ENCODE measurements at places on chromosomes 2 and 18.

GRCh38 chr2:29485631-29486030, 370.4 kb downstream of the CLIP4 start:
- DNase-seq: no peak

- no peak for DNase-seq
Observed at GRCh38 chr2:187547353-187547979, 6.8 kb downstream of the TFPI start.

DNA sequence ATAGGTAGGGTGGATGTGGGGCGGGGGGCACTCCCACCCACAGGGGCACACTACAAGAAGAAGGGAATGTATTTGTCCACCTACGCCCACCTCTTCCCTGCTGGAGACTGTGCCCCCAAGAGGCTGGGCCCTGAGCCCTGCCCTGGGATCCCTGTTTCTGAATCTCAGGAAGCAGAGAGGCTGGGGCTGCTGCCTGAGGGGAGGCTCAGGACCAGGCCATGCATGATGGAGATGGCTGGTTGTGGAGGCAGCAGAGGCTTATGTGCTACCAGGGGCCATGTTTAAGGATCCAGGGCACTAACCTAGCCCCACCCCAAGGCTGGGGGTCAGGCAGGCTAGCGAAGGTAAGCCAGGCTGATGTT, 81.1 kb upstream of the OTOF start:
- DNase-seq: no peak

- DNase-seq: no peak
Observed at GRCh38 chr18:56188529-56189275, 449.7 kb downstream of the TXNL1 start.

DNA sequence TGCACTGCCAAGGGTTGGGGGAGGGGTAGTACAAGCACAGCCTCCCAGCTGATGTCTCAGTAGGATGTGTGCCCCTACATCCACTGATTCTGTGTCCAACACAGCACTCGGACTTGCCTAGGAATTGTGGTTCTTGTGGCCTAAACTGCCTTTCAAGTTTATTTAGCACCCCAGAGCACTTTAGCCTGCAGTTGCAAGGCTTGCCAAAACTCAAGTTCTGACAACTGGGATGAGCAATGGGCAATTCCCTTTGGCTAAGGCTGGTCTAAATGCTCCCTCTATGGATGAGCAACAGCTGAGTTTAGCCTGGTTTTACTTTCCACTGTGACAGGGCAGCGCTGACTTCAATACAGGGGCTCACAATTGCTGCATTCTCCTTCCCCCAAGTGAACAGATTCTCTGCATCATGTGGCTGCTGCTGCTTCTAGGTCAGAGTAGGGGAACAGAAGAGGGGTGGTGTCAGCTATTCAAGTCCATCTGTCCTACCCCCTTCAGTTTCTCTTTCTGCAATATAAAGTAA, 471.5 kb downstream of the PIK3C3 start:
- DNase-seq: no peak

GRCh38 chr2:216555274-216555673, 56.6 kb downstream of the RPL37A start:
- no peak for DNase-seq

GRCh38 chr2:161386228-161386824, 29.8 kb upstream of the TBR1 start:
- DNase-seq: no peak

- DNase-seq: no peak
Observed at GRCh38 chr18:53191634-53192033, 851.6 kb downstream of the DCC start.

DNA sequence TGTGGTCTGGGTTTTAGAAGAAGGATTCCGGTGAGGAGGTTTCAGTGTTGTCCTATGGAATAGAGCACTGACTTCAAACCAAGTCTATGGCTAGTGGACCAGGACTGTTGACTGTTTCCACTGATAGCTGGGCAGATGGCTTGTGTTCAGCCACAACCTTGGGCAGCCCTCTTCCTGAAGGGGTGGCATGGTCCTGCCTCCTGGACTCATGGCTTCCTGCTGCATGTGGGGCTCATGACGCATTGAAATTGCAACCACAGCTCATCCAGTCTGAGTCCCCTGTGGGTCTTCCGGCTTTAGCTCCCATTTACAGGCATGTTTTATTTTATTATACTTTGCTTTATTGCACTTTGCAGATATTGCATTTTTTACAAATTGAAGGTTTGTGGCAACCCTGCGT, 105.0 kb downstream of the B3GNT2 start:
- no peak for DNase-seq

DNA sequence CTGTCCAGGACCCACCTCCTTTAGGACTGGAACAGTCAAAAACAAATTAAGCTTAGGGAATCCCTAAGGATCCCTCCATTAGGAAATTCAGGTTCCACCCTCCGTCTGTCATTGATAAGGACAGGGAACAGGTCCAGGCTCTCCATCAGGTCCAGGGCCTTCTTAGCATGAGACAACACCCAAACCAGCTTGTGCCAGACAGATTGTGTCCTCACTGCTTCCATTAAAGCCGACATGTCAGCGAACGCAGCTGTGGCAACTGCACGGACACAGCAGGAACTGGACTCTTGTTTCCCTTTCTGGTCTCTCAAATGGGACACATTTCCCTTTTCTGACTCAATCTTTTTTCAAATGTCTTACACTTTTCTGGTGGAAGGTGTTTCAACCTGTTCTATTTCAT, 81.4 kb downstream of the BCL11A start:
- no peak for DNase-seq

DNA sequence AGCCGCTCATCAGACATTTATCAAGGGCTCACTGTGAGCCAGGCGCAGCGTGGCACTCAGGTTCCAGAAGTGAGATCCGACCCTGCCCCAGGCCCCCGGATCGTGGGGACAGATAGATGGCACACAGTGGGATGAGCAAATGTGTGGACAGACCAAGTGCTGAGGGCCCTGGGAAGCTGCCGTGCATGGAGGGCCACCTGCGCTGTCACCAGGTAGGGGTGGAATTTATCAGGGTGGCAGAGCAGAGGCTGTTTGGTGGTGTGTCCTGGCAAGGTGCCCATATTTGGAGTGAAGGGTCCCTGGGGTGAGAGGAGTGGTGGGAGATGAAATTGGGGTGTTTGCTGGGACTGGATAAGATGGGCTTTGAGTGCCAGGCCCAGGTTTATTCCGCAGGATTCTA, 92.8 kb upstream of the HS6ST1 start:
- DNase-seq: no peak

GRCh38 chr2:88006912-88007439, 9.4 kb downstream of the RNU2-63P start:
- no peak for DNase-seq

DNA sequence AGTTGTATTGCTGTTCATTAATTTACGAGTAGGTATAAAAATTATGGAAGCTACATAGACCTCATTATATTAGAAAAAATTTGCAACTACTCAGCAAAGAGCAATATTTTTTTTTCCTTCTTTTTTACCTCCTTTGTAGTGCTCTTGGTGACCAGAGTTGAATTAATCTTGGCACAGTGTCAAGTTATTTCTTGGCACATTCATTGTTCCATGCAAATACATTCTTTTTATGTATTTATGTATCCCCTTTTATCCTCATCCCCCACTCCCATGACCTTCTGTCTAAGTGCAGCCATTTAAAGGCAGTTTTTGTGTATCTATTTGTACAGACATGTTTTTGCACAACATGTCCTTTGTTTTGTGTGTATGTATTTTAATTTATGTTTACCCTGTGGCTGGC, 224.5 kb downstream of the CCDC102B start:
- no peak for DNase-seq

DNA sequence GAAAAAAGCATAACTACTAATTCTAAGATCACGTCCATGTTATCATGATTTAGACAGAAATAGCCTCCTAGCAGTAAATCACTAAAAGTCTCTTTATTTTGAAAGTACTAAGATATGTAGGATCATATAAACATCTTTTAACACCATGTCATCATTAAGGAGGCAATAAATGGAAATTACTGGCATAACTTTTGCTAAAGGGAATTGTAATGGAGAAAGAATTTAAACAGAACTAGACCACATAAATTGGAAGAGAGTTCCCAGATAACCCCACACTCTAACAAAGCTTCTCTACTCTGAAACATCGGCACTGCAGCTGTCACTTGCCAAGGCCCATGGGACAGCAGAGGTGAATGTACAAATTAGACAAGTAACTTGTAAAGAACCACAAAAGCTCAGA, 29.5 kb downstream of the STK39 start:
- DNase-seq: no peak

DNA sequence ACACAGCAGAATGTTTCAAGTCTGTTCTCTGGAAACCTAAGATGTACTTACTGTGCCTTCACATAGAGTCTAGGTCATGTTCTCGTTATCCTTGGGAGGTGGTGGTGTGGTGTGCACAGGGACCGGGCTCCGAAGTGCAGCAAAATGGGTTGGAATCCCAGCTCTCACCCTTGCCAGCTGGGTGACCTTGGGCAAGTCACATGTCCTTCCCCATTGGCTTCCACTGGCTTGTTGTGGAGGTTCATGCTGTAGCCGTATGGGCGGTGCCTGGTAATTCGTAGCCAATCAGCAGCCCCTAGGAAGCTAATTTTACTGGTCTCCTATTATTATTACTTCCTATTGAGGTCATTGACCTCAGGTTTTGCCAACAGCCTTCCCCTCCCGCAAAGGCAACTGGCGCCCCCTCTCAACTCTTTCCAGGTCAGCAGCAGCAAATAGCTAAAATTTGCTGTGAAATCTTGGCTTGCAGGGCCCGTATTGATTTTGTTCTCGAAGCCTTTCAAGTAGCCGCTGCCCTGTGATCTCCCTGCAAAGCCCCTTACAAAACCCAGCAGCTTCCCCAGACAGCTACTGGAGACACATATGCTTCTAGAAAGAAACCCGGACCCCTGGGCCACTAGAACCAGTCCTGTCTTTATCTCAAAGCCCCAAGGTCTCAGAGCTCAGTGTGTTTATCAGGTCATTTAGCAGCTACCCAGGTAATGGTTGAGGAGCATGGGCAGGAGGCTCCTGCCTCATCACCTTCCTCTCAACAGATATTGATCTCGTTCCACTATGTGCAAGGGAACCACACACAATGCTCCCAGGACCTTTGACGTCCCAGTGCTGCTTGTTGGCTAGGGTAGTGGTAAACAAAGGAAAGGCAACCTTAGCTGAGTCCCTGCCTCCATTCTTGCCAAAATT, 66.5 kb upstream of the SLC1A4 start:
- DNase-seq: no peak

DNA sequence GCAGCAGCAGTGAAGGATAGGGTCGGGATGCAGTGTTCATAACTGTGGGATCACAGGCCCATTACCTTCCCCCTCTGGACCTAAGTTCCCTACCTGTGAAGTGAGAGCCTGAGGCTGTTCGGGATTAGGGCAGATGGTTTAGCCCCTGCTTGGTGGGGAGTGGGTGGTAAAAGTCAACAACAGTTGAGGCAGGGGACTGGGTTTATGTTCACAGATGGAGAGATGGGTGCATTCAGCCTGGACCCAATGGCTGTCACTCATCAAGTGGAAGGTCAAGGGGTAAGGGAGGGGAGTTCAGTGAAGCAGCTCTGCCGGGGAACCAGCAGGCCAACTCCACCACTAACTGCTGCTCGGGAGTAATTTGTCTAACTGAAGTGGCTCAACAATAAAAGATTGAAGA, 180.4 kb downstream of the FAM210A start:
- DNase-seq: no peak

DNA sequence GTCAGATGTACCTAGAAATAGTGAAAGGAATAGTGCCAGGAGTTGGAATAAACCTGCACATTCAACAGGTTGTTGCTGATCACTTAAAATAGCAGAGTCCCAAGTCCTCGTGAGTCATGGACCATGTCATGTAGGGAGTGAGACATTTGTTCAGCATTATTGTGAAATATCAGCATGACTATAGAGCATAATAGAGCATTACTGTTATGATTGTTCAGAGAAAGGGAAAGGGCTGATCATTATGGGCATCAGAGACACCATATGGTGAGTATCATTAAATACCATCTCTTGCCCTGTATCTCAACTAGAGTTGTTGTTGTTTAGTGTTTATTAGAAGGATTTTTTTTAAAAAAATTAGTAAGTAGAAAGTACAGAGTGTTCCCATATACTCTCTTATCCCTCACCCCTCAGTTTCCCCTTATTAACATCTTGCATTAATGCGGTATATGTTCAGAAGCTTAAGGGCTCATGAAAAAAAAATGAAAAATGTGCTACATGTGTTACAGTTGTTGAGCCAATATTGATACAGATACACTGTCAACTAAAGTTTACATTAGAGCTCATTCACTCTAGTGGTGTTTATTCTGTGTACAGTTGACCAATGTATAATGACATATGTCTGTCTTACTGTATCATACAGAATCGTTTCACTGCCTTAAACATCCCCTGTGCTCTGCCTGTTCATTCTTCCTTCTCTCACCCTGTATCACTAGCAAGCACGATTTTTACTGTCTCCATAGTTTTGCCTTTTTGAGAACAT, 5.7 kb downstream of the ELAC1 start:
- no peak for DNase-seq

GRCh38 chr2:216350214-216350791, 22.0 kb downstream of the MARCHF4 start:
- DNase-seq: no peak

DNA sequence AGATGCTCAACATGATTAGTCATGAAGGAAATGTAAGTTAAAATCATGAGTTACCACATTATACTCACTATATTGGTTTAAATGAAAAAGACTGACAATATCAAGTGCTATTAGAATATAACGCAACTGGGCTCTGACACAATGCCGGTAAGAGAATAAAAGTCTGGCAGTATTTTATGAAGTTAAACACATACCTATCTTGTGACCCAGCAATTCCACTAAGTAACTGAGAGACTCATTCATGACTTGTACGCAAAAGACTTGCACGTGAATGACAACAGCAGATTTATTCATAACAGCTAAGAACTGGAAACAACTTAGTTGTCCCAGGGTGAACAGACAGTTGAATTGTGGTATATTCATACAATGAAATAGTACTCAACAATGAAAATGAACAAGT, 342.1 kb downstream of the SLC4A3 start:
- no peak for DNase-seq

DNA sequence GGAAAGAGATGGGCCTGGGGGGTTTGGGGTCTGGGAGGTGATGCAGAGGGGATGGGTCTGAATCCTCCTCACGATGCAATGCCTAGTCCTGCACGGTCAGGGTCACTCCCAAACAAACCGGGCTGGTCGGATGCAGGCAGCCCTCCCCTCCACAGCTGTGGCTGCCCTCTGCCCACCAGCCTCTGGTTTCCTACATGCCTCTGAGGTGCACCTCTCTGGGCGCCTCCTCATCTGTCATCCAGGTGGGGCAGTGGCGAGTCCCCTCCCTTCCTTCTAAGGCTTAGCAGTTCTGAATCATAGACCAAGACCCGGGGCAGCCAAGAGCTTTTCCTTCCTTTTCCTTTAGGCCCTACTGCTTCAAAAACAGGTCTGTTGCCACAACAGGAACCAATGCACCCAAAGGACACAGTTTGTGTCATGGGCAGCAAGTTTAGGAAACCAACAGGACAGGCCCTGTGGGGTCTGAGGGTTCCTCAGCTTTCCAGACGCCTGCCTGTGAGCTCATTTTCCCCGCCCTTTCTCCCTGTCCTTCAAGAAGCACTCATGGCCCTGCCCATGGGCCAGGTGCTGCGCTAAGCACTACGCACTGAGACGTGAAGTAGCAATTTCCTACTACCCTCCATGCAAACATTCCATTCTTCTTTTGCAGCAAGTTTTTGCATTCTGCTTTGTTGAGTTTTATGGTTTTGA, 6.5 kb upstream of the MAL start:
- no peak for DNase-seq
